Mammary epithelial cell (primary cell): ENCODE measurements at places on chromosomes 5 and 9. TPM values are rescaled to one million over a fixed set of nuclear protein-coding genes. Genes with fewer than 3 reads are reported as not detected.

DNA sequence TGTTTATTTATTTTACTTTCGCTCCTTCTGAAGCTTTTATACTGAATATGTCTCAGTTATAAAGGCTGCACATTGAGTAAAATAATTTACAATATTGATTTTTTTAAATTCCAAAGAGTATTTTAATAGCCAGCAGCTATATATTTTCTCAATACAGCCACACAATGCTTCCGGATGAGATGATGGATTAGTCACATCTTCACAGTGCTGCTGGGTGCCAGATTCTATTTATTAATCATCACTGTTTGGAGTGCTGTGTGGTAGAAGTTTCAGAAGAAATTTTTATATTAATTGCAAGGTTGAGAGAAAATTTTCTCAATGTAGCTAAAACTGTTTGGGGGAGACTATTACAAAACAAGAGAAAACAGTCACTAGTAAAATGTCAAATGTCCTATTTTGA, 989.8 kb downstream of the TLE4 start:
- DNase-seq = peak; percentile 14

DNA sequence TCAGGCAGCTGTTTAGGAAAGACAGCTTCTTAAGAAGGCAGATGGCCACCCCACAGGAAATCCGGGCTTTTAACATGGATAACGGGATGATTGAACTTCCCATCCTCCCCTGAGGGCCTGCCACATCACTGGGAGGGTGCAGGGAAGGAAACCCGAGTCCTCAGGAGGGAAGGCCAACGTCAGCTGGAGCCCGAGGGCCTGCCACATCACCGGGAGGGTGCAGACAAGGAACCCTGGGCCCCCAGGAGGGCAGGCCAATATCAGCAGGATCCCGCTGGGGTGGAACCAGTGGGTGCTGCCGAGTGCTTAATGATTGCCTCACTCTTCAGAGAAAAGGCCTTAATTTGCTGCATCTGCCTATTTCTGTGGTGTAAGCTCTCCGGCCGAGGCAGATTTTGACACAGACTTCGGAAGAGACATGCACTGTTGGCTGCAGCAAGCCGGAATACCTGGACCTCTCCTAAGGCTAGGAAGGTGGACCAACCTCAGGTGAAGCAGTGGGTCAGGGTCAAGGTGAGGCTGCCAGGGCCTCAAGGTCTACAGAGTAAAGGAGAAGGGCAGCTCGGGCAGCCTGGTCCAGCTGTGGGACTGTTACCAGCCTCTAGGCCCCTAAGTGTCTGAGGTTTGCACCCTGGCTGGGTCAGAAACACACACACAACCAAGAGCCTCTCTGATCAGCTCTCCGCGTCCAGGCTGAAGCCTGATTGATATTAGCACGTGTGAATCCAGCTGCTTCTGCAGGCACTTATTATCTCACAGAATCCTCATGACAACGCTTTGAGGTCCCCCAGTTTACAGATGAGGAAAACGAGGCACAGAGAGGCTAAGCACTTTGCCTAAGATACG, 14.8 kb upstream of the COL5A1 start:
- DNase-seq = no peak

GRCh38 chr9:75360252-75360651, 271.9 kb downstream of the OSTF1 start:
- no peak for DNase-seq

GRCh38 chr5:108078345-108078744, 303.6 kb downstream of the FBXL17 start:
- no peak for DNase-seq

DNA sequence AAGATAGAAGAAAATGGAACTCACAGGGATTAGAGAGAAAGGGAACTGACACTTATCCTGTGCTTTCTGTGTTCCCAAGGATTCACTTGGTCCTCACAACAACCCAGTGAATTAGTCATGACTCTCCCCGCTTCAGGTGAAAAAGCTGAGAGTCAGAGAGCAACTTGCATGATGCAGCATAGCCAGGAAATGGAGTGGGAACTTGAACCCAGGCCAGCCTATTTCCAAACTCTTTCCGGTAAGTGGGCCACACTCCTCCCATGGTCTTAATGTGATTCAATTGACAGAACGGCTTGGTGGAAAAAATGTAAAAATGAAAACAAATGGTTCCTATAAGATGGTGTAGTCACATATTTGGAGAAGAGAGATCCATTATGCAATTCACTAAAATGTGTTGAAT, 45.9 kb upstream of the CEMIP2 start:
- no peak for DNase-seq

DNA sequence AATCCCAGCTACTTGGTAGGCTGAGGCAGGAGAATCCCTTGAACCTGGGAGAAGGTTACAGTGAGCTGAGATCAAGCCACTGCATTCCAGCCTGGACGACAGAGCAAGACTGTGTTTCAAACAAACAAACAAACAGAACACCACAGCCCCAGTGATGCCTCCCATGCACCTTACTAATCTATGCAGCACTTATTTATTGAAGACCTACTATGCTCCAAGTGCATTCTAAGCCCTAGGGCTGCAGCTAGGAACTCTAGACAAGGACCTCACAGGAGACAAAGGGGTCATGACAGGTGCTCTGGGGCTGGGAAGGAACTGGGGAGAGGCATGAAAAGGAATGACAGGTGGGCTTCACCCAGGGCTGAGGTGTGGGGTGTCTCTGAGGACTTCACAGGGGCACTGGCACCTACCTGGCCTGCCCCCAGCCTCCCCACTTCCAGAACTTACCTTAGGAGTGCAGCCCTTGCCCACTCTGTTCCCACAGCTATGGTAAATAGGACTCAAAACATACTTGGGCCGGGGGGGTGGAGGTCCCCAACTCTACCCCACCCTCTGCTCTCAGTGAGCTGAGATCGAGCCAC, 69.4 kb downstream of the C9orf50 start:
- DNase-seq = no peak

DNA sequence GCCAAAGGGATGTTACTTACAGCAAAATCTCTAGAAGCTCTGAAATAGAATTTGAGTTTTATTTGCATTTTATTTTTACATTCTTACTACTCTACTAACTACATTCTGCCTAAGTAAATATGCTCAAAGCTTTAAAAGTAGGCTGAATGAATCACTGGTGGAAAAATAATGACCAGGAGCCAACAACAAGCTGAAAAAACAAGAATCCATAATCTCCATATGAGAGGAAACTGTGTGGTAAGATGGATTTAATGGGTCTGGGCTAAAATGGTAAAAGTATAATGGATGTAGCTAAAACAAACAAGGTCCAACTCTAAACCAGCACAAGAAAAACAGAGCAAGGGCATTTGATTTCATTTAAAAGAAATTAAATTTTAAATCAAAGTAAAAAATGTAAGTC, 525.8 kb upstream of the FTMT start:
- DNase-seq = no peak

DNA sequence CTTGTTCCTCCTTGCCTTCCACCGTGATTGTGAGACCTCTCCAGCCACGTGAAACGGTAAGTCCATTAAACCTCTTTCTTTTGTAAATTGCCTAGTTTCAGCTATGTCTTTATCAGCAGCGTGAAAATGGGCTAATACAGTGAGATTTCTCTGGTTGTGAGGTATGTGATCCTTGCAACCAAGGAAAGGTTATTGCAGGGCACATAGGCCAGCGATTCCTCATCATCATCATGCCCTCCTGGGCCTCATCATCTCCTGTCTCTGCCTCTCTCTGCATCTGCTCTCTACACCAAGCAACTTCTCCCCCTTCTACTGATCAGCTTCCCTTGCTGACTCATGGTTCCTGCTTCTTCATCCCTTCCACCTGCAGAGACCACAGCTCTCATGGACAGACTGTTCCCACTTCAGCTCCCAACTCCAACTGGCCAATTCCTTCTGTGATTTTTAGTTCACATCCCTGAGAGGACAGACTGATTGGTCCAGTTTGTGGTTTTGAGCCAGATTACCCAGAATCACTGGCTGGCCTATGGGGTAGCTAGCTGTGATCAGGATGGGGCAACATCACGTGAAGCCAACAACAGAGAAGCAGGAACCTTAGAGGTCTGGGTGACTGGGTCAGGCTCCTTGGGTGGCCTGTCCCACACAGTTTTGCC, 53.1 kb downstream of the LIX1 start:
- DNase-seq = no peak

DNA sequence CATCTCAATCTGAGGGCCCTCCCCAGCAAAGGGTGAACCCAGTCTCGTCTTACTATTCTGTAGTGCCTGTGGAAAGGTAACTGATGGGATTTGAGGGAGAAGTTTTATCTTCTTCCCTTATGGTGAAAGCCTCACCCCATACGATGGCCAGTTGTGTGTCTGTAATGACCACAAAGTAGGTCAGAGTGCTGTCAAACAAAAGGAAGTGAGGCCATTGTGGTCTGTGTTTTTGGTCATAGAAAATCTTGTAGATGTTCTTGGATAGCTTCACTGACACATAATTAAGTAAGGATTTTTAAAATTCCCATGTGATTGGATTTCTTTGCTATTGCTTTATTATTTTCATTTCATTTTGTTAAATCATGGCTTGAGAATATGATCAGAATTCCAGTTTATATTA, 505.1 kb upstream of the KLF4 start:
- DNase-seq = no peak

DNA sequence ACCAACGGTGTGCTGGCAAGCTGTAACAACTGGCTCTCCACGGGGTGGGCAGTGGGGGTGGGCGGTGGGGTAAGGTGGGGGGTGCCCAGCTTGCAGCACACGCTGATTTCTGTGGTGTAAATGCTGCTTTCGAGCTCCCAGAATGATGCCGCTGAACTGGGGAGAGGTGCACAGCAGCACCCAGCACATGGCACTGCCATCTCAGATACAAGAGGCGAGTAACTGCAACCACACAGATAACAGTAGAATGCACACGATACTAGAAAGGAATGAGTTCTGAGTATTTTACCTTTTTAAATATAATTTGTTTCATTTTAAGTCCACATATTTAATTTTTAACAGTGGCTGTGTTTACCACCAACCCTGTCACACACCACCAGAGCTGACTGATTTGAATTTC, 87.9 kb downstream of the SEMA4D start:
- DNase-seq = no peak

GRCh38 chr9:19416143-19416542, 7.3 kb downstream of the ACER2 start:
- DNase-seq = no peak

- DNase-seq = no peak
Observed at GRCh38 chr9:107237873-107238272, 45.2 kb upstream of the RAD23B start.

- DNase-seq = no peak
Observed at GRCh38 chr9:76626141-76626540, 138.1 kb upstream of the PCA3 start.

GRCh38 chr5:123450640-123451039, 27.4 kb upstream of the CEP120 start:
- peak; percentile 32 for DNase-seq

- DNase-seq = no peak
Observed at GRCh38 chr9:89933578-89933977, 328.8 kb downstream of the GADD45G start.

GRCh38 chr9:126373241-126373640, 46.6 kb downstream of the MVB12B start:
- DNase-seq = peak; percentile 69

GRCh38 chr9:128732576-128732975, 8.6 kb upstream of the ZDHHC12 start:
- no peak for DNase-seq

GRCh38 chr5:73670731-73671130, 44.7 kb downstream of the ARHGEF28 start:
- DNase-seq = no peak

DNA sequence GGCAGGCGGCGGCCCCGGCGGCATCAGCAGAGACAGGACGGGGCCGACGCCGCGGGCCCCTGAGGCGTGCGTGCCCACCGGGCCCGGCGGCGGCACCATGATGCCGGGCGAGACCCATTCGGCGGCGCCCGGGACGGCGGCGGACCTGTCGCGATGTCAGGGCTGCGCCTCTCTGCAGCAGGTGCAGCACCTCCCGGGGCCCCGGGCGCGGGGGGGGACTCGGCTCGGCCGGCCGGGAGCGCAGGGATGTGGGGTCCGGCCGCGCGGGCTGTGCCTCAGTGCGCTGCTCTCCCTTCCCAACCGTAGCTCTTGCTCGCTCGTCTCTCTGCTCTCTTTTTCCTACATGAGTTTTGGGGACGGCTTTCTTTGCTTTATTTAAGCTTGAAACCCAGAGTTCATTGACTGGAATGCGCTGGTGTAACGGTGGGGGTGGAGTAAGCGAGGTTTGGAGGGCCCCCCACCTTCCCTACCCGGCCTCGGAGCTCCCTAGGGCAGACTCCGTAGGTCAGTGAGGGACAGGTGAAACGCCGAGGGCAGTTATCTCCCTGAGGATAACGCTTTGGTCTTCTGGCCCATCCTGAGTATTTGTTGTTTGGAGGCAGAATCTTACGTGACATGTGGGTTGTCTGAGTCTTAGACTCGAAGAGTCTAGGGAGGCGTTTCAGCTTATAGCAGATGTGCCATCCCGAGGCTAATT, 490 bp downstream of the ICE1 start:
- DNase-seq = peak; percentile 5

DNA sequence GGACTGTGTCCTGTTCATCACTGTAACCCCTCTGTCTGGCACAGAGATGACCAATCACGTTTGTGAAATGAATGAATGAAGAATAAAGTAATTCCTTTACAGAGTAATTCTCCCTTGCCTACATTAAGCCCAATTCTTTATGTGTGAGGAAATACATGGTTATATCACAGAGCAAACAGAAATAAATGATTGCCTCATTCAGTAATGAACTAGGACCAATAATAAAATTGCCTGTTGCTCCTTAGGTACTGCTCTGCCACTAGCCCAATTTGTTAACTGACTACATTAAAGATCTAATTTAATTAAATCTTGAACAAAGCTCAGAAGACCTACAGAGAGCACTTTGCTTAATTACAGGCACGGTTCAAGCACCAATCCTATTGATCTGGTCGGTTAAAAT, 121.8 kb downstream of the DCP2 start:
- DNase-seq = no peak

DNA sequence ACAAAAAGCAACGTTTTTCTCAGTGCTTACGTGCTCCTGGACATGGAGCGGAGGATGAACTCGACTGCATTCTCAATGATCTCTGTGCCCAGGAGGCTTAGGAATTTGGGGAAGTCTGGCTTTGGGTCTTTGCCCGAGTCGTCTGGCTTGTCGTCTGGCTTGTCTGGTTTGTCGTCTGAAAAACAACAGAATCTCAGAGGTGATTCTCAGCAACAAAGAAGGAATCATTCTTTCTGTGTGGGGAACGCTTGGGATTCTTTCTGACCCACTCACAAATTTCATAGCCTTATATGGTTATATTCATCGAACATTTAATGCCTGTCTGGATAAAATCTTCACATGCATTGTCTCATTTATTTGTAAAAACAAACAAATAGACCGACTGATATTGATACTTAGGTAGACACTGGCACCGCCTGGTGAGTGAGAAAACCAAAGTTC, 4.7 kb downstream of the C5orf46 start:
- DNase-seq = no peak

PCDHA12 gene
- total RNA-seq = 0.45 and 0.86 TPM in 2 replicates

ENC1 gene
- total RNA-seq = 21.3 and 42.4 TPM in 2 replicates

TMEM8B gene
- total RNA-seq = 7.5 and 11.4 TPM in 2 replicates

CDX1 gene
- total RNA-seq = not detected

NUTM2G gene
- not detected in 2 replicates for total RNA-seq
